ENCODE measurements at places on chromosomes 12 and 14. TPM values are rescaled to one million over a fixed set of nuclear protein-coding genes. Genes with fewer than 3 reads are reported as not detected.

The TEX52 gene
- total RNA-seq: not detected

The C14orf180 gene
- not detected for total RNA-seq

DNA sequence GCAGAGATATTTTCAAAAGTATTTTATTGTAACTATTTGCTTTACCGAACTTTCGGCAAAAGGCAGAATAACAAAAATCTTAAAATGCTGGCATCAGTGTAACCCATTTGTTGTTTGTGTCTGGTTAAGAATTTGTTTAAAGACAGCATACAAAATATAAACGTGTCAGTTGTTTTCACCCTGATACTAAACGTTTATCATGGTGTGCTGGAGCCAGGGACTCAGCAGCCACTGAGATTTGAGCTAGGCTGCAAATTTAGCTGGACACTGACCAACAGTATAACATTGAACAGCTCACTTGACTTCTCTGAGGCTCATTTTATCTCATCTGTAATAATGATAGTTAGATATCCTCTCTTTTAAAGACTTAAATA is 183.7 kb downstream of the TMTC3 start:
- no peak for DNase-seq

DNA sequence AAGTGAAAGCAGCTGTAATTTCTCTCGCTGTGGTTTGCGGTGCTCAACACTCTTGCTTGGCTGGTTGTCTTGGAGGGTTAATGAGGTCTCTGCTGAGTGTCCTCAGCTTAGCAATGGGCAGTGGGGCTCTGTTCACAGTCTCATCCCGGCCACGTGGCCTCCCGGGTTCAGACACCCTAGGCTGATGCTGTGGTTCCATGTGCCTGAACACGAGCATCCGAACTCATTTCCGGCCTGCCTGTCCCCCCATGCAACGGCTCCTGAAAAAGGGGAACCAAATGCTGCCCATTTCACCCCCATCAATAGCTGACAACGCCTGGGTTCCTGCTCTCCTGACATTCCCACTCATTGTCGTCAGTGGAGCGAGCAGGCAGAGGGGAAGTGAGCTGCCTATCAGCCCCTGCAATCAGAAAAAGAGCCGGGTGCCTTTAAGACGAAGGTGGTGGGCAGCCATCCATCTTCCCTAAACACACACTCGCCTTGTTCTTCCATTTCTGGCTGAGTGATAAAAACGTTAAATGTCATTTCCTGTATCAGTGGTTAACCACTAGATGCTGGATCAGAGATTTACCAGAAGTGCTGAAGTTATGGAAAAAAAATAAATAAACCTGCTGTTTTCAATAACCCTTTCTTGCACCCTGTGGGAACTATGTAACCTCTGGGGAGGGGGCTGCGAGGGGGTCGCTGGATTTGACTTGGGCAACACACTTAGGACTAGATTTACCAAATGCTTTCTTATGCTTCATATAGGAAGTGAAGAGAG is 60.3 kb upstream of the BCL2L14 start:
- no peak for DNase-seq

Measured in activated T-cell treated with anti-CD3 and anti-CD28 coated beads, Interleukin-2, amount 50 U/mL, for 4 hours (primary cell).